ENCODE measurements at places on chromosomes 5 and 9.

GRCh38 chr5:154157483-154158378, 32.8 kb upstream of the GALNT10 start:
- DNase-seq = no peak

DNA sequence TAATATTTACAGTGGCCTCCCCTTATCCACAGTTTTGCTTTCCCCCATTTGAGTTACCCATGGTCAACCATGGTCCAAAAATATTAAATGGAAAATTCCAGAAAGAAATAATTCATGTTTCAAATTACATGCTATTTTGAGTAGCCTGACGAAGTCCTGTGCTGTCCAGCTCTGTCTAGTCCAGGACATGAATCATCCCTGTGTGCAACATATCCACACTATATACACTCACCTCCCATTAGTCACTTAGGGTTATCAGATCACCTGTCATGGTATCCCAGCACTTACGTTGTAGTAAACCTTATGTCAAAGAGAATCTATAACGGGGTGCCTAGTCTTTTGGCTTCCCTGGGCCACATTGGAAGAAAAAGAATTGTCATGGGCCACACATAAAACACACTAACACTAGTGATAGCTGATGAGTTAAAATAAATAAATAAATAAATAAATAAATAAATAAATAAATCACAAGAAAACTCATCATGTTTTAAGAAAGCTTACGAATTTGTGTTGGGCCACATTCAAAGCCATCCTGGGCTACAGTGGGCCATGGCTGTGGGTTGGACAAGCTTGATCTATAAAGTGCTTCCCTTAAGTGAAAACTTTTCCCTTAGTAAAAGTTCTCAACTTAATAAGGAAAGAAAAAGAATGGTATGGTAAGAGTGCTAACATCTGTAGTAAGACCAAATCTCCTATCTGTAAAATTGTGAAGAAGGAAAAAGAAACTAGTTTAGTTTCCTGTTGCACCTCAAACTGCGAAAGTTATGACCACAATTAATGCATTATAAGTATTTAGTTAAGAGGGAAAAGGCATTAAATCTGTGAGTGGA, 15.9 kb upstream of the OMD start:
- no peak for DNase-seq

- no peak for DNase-seq
Measured at GRCh38 chr5:61069150-61069549, 93.1 kb downstream of the SMIM15 start.

GRCh38 chr5:14906628-14907027, 35.0 kb upstream of the ANKH start:
- DNase-seq = no peak

- DNase-seq = no peak
Measured at GRCh38 chr5:37248421-37248969, 681 bp downstream of the CPLANE1 start.

DNA sequence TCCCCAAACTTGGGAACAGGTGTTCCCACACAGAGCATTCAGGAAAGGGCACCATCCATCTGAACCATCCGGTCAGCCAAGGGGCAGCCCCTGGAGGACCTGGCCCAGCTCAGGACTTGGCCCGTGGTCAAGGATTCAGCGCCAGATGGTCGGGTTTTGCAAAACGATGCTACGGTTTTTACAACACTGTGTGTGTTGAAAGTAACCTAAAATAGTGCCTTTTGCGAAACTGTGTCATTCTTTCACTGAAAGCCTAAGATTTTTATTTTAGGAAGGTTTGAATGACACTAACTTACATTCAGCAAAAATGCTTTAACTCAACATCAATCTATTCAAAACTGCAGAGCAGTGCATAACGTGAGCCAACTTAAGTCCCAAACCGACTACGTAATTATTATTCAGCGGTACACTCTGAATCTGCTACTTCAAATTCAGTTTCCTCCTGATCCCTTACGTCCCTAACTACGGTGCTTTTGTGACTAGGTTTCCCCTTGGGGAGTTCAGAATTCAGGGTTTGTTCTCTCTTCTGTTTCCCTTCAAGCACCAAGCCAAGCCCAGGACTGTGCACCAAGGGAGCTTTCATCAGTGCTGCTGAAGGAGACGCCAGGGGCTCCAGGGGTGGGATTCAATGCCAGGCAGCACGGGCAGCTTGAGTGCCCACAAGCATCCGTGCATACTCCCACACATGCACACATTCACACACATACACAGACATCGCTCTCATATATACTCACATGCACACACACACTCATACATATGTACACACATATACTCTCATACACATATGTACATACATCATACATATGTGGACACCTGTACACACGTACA, 25.8 kb downstream of the LPCAT1 start:
- no peak for DNase-seq

DNA sequence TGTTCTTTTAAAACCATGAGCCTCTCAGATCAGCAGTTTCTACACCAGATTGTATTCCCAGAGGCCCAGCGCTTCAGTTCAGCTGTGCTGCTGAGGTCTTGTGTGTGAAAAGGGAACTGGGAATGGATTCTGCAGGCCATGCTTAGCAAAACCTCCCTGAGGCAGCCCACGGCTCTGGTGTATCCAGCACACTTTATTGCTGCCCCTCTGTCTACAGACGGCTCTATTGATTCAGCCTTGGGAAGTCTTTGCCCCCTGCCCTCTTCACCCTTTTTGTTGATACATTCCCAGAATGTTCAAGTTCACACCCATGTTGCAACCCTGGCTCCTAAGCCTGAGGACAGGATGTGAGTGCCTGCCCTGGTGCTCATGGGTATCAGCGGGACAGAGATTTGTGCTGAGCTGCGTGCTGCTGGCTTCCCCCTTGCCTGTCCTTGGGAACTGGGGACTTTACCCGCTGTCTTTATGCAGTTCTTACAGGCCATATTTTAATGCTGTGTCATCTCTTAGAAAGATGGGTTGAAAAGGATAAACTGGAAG, 37.3 kb downstream of the ARHGAP26 start:
- no peak for DNase-seq

GRCh38 chr5:68180121-68181038, 35.2 kb upstream of the PIK3R1 start:
- DNase-seq = no peak

- DNase-seq = no peak
Measured at GRCh38 chr9:24090566-24090965, 264.5 kb upstream of the ELAVL2 start.

GRCh38 chr5:169993485-169993790, 13.1 kb upstream of the INSYN2B start:
- no peak for DNase-seq

DNA sequence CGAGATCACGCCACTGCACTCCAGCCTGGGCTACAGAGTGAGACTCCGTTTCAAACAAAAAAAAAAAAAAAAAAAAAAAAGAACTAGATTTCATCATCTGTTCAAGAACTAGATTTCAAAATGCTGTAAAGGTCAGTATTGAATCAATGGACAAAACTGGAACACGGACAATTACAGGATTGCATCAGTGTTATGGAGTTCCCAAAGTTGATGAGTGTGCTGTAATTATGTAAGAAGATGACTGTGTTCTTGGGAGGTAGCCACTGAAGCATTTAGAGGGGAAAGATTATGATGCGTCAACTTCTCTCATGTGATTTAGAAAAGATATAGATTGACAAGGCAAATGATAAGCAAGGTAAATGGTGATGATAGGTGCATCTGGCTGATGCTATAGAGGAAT, 6.5 kb downstream of the FAM240B start:
- DNase-seq = no peak

DNA sequence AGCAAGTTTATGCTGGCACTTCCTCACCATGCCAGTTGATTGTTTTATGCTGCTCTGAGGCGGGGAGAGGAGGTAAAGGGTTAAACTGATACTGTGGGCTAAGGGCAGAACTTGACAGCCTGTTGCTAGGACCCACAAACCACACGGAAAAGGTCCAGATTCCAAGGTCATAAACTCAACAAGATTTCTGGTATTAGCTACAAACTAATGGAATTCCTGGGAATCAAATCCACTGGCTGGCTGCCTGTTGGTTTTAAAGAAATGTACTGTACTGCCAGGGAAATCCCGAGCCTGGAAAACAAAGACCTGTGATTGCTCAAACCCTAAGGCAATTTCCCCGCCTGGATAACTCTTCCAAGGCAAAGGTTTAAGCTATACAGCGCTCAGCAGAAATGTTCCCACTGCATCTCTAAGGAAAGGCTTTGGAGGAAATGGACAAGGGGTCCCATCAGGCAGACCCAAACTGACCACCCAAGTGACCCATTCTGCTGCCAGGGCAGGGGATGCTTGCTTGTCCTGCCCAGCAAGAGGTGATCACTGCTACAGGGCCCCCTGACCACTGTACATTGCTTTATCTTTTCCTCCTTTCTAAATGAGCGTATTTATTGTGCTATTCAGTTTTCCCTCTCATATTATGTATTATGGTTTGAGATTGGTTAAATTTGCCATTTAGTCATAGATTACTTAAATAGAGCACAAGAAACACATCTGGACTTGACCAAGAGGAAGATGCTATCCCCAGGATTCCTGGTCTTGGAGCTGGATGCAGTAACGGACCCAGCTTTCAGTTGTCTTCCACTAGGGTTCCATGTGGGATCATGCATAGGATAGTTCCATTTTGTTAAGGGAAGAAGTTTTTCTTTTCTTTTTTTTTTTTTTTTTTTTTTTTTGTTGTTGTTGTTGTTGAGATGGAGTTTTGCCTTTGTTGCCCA, 124.3 kb downstream of the SUSD1 start:
- DNase-seq = no peak

- peak; percentile 86 for DNase-seq
Measured at GRCh38 chr5:58460002-58460731, at the start of gene PLK2. Gene PLK2 (minus strand): TSS chr5:58460086. CDS start chr5:58459959, 127 bp downstream.

DNA sequence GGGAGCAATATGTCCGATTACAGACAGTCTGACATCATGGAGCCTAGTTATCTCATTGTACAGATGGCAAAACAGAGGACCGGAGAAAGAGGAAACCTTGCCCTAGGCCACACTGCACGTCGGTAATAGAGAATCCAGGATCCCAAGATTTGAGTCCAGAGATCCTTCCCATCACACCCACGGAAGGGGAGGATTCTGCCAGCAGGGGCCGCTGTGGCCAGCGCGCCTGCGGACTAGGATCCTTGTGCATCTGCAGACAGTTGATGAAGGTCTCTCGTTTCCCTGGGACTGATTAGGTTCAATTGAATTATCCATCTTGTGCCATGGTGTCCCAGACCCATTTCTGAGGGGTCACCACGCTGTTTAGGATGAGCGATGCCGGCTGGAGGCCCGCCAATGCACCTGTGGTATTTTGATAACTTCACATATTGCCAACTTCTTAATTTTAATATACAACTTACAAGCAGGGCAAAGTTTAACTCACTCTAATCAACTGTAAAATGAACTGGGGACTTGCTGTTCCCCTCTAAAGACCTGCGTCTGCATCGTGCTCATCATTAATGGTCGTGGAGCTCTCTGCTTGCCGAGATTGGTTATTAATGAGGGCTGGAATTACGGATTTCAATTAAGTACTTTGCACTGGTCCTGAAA, 592.7 kb upstream of the BRINP1 start:
- DNase-seq = no peak

- no peak for DNase-seq
Measured at GRCh38 chr9:129835860-129836223, 584 bp downstream of the USP20 start.

GRCh38 chr9:36123515-36123914, 13.0 kb upstream of the GLIPR2 start:
- no peak for DNase-seq

DNA sequence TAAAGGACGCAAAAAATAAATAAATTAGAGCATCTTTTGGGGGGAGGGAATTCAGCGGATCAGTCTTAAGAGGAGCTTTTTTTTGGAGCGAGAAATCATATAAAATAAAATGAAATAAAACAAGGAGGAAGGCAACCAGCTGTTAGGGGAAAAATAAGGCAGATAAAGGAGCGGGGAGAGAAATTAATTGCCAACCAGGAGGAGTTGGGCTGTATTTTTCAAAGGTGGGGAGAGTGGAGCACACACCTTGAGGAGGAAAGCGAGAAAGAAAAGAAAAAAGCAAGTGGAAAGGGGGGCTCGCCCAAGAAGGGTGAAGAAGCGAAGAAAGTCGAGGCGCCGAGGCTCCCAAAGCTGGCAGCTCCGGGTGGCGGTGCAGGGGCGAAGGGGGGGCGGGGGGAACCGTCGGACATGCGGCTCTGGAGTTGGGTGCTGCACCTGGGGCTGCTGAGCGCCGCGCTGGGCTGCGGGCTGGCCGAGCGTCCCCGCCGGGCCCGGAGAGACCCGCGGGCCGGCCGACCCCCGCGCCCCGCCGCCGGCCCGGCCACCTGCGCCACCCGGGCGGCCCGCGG, at the start of gene PAPPA:
PAPPA (plus strand) TSS at position 27 of the 569 bp plus-strand sequence; CDS start at position 409, 382 bp downstream.
- no peak for DNase-seq

GRCh38 chr9:91949946-91950664, at the start of gene ROR2:
Gene ROR2 (minus strand): TSS chr9:91950228.
- DNase-seq = no peak

GRCh38 chr5:10455277-10455670, 13.6 kb downstream of the ROPN1L start:
- DNase-seq = no peak

DNA sequence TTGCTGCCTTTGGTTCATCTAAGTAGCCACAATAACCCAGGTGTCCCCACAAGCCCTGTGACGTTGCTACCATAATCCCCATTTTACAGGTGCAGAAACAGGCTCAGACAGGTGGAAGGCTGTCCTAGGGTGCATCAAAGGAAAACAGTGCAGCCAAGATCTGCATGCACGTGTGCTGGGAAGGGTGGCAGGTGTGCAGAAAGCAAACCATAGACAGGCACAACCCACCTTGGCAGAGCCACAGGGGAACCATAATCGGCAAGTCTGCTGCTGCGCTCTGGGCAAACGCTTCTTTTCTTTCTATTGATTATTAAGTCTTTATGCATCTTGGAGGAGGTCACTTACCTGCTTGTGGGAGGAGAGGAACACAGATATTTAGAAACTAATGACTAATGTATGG, 7.1 kb downstream of the NSG2 start:
- no peak for DNase-seq

DNA sequence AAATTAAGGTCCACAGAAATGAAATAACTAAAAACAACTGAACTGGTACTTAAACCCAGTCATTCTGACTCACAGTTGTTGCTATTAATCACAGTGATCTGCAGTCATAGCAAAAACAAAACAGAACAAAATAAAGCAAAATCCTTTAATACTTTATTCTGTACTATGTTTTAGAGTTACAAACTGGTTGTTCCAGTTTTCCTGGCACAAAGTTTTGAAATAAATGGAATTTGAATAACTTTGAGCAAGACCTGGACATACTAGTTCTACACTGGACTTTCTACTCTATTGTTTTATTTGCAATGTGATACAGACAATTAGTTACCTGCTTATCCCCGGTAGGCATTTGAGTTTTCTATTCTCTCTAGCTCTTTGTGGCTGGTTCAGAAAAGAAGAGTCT, 147.9 kb downstream of the DMRT2 start:
- no peak for DNase-seq

GRCh38 chr9:101437806-101438232, 2.2 kb upstream of the ALDOB start:
- no peak for DNase-seq

DNA sequence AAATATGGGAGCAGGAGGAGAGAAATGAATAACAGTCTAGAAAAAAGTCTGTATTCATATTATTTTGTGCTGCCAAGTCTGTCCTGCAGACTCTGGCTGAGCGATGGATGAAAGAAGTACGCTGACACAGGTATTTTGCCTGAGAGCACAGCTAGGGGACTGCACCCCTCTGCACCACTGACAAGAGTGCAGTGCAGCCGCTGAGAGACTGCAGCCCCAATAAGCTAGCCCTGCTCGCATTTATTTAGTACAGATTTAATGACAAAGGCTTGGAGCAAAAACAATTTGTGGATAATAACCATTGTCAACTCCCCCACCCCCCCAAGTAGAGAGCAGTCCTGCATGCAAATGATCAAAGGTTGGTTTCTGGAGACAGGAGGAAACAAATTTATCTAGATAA, 13.3 kb upstream of the MRPS30 start:
- DNase-seq = no peak

GRCh38 chr5:157160001-157160400, 6.1 kb downstream of the GARIN3 start:
- DNase-seq = no peak
